ENCODE measurements at places on chromosomes 16 and 17.

GRCh38 chr16:67169011-67169451 is 1.3 kb upstream of the NOL3 start:
- DNase-seq: no peak

DNA sequence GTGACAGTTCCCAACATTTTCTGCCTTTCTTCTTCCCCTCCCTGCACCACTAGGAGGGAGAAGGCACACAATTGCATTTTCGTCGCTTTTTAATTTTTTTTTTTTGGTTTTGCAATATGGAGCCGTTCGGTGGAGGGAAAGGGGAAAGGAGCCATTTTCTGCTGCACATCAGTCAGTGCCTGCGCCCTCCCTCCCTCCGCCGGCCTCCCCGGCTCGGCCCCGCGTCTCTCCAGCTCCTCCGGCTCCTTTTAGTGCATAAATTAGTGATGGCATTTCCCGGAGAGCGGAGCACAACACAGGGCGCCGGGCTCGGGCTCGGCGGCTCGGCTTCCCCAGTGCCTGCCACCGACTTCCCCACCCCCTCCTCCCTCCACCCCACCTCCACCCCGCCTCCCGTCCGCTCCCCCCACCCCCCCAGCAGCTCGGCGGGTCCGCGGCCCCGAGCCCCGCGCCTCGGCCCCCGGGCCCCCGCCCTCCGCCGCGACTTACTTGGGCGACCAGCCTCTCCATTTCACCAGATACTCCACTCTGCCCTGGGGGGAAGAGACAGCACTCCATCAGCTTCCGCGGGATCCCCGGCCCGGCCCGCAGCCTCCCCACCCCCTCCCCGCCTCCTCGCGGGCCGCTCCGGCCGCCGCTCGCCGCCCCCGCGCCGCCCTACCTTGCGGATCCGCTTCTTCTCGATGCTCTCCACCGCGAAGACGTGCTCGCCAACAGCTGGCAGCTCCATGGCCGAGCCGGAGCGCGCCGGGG is 542 bp downstream of the CBX4 start:
- DNase-seq: no peak

GRCh38 chr17:29620271-29620670 is 2.4 kb downstream of the CORO6 start:
- no peak for DNase-seq

DNA sequence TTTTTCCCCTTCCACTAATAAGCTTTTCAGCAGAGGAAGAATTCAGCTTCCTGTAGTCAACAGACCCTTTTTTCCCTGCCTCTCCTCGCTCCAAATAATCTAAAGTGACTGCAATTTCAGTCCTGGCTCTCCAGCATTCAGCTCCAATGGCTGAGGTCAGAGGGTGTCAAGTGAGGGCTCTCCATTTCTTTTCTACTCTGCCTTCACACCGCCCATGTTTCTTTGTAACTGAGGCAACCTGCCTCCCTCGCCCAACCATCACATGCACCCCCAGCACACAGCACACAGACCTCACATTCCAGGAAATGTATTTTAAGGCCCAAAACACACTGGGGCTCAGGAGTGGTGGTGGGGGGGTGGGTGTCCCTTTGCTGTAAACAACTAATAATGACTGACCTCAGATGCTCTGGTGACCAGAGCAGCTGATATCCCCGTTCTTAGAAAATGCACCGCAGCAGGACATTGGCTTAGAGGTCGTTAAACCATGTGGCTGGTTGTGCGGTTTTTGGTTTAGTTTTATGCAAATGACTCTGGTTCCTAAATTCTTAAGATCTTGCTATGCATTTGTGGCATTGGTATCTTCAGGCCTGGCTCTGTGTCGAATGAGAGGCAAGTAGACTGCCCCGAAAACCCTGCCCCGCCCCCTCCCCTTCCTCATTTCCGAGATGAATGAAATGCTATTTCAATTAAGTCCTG is 203.6 kb downstream of the ZFHX3 start:
- no peak for DNase-seq

- no peak for DNase-seq
These were observed 3.0 kb downstream of the KCNJ12 start for GRCh38 chr17:21379080-21379711.

GRCh38 chr17:81801327-81801726 is 2.6 kb upstream of the GCGR start:
- no peak for DNase-seq

- no peak for DNase-seq
These were observed 2.9 kb upstream of the MYO1C start for GRCh38 chr17:1495265-1495989.

All from iPS DF 19.7 (cell line).